GM23248 (cell line): ENCODE measurements at places on chromosomes 12 and 14. TPM values are rescaled to one million over a fixed set of nuclear protein-coding genes. Genes with fewer than 3 reads are reported as not detected.

The GZMB gene
- total RNA-seq, result not detected in 2 replicates

The KLRF2 gene
- not detected in 2 replicates for total RNA-seq

The RNF10 gene
- total RNA-seq, result 52.6 and 69.3 TPM in 2 replicates

The TAS2R43 gene
- 0.63 TPM in 1 of 2 replicates, not detected in the other for total RNA-seq

The RDH16 gene
- total RNA-seq, result not detected in 2 replicates

The SYCP3 gene
- not detected in 2 replicates for total RNA-seq

The AKAP3 gene
- total RNA-seq, result 0.22 and 0.89 TPM in 2 replicates

The SLCO1C1 gene
- total RNA-seq, result not detected in 2 replicates

The SMOC1 gene
- 3.5 and 4.6 TPM in 2 replicates for total RNA-seq

The OSBPL8 gene
- total RNA-seq, result 64.4 and 67.0 TPM in 2 replicates

The CLEC9A gene
- not detected in 2 replicates for total RNA-seq

The KLRG1 gene
- not detected in 2 replicates for total RNA-seq

The RGS6 gene
- not detected in 2 replicates for total RNA-seq

The TAS2R30 gene
- 0.13 and 0.32 TPM in 2 replicates for total RNA-seq

The PRIM1 gene
- total RNA-seq, result 6.1 and 7.6 TPM in 2 replicates

The XPOT gene
- 148 and 154 TPM in 2 replicates for total RNA-seq

The POTEM gene
- not detected in 2 replicates for total RNA-seq

The RNASE3 gene
- not detected in 2 replicates for total RNA-seq
